K562 (cell line): ENCODE measurements at places on chromosomes 12 and 14. TPM values are rescaled to one million over a fixed set of nuclear protein-coding genes. Genes with fewer than 3 reads are reported as not detected.

GDF3 gene
- total RNA-seq, result not detected in 2 replicates

EPYC gene
- not detected in 2 replicates for total RNA-seq

SELPLG gene
- total RNA-seq, result 2.2 and 2.5 TPM in 2 replicates

TIMELESS gene
- 53.5 and 59.2 TPM in 2 replicates for total RNA-seq

DLGAP5 gene
- 55.7 and 56.0 TPM in 2 replicates for total RNA-seq

CLEC9A gene
- not detected in 2 replicates for total RNA-seq

HOXC10 gene
- total RNA-seq, result 0.35 and 0.69 TPM in 2 replicates

ZBTB25 gene
- total RNA-seq, result 2.5 and 2.6 TPM in 2 replicates

CLMN gene
- 0.09 and 0.18 TPM in 2 replicates for total RNA-seq
